ENCODE measurements at places on chromosomes 3 and 15. TPM values are rescaled to one million over a fixed set of nuclear protein-coding genes. Genes with fewer than 3 reads are reported as not detected.

SCAANT1 gene
- 1.7 TPM for polyA plus RNA-seq

SLC25A20 gene
- 7.1 TPM for polyA plus RNA-seq

KNL1 gene
- 17.9 TPM for polyA plus RNA-seq

CD96 gene
- 0.82 TPM for polyA plus RNA-seq

ATP8B4 gene
- polyA plus RNA-seq, result 3.3 TPM

PLCH1 gene
- polyA plus RNA-seq, result 0.38 TPM

WDR49 gene
- polyA plus RNA-seq, result 0.25 TPM

LRRC15 gene
- polyA plus RNA-seq, result 0.09 TPM

IQCF5 gene
- not detected for polyA plus RNA-seq

CYB561D2 gene
- polyA plus RNA-seq, result 12.5 TPM

PLA2G4D gene
- polyA plus RNA-seq, result not detected

EFHB gene
- 0.42 TPM for polyA plus RNA-seq

SAMMSON gene
- polyA plus RNA-seq, result 0.17 TPM

CEP152 gene
- 6.7 TPM for polyA plus RNA-seq

CHMP2B gene
- 55.4 TPM for polyA plus RNA-seq

TMEM207 gene
- polyA plus RNA-seq, result 22.1 TPM

BNC1 gene
- 0.23 TPM for polyA plus RNA-seq

MESP2 gene
- polyA plus RNA-seq, result 0.24 TPM

RLBP1 gene
- not detected for polyA plus RNA-seq

CPEB1 gene
- polyA plus RNA-seq, result 0.91 TPM

ZDHHC23 gene
- polyA plus RNA-seq, result 12.2 TPM

GOLGA8G gene
- polyA plus RNA-seq, result 0.06 TPM

PLA2G4B gene
- 8.5 TPM for polyA plus RNA-seq

SHC4 gene
- 2.8 TPM for polyA plus RNA-seq

AAGAB gene
- 62.0 TPM for polyA plus RNA-seq

PIGZ gene
- polyA plus RNA-seq, result 1.0 TPM

HYKK gene
- 8.2 TPM for polyA plus RNA-seq

CLEC3B gene
- 27.0 TPM for polyA plus RNA-seq

SCN11A gene
- 1.4 TPM for polyA plus RNA-seq
